CD4-positive, alpha-beta T cell treated with Interleukin-21 for 1 hour (primary cell): ENCODE measurements at places on chromosomes 5 and 9.

DNA sequence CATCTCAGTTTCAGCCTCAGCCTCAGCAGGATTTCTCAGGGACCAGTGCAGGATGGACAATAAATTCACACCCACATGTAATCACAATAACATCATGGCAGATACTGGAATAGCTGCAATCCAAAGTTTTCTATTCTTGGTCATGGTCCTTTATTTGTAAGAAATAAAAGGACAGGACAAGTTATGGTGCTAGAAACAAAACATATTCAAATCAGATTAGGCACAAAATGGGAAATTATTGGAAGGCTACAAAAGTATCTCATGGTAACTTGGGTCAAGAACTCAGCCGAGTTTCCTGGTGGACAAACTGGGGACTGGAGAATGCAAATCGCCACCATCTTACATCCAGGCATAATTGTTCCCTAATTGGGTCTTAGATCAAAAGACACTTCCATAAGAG lies 1768.2 kb upstream of the WWC1 start:
- no peak for DNase-seq

DNA sequence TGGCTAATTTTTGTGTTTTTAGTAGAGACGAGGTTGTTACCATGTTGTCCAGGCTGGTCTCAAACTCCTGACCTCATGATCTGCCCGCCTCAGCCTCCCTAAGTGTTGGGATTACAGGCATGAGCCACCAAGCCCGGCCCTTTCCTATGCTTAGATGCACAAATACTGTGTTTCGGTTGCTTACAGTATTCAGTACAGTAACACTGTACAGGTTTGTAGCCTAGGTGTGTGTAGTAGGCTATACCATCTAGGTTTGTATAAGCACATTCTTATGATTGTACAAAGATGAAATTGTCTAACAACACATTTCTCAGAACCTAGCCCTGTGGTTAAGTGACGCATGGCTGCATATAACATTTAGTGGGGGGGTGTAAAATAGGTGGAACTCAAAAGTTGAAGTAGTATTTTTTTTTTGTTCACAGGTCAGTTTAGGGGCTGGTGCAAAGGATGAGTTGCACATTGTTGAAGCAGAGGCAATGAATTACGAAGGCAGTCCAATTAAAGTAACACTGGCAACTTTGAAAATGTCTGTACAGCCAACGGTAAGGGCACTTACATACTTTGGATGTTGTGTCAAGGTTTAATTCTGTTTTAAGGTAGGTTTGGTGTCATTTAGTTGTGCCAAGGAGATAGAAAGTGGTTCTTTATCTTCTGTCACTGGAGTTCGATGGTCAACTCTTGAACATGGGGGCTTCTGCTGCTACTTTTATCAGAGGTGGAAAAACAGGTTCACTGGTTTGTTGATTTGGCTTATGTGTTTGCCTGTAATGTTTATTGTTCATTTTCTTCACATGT lies 3.4 kb downstream of the NPM1 start:
- DNase-seq: peak; percentile 43

DNA sequence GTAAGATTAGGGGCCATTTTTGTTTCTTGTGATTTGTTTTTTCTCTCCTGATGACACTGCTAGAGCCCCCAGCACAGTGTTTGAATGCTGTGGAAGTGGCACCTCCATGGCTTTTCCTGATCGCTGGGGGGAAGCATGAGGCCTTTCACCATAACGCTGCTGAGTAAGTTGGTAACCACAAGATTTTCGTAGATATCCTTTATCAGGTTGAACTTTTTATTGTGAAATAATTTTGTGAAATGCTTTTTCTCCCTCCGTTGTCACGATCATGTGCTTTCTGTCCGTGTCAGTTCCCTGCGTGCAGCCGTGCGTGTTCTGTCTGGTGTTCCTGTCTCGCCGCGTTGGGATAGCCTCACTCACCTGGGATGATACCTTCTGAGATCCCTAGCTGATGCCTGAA lies 59.4 kb downstream of the EHMT1 start:
- DNase-seq: no peak

- DNase-seq: no peak
Observed at GRCh38 chr5:103476811-103477210, 85.8 kb downstream of the NUDT12 start.

DNA sequence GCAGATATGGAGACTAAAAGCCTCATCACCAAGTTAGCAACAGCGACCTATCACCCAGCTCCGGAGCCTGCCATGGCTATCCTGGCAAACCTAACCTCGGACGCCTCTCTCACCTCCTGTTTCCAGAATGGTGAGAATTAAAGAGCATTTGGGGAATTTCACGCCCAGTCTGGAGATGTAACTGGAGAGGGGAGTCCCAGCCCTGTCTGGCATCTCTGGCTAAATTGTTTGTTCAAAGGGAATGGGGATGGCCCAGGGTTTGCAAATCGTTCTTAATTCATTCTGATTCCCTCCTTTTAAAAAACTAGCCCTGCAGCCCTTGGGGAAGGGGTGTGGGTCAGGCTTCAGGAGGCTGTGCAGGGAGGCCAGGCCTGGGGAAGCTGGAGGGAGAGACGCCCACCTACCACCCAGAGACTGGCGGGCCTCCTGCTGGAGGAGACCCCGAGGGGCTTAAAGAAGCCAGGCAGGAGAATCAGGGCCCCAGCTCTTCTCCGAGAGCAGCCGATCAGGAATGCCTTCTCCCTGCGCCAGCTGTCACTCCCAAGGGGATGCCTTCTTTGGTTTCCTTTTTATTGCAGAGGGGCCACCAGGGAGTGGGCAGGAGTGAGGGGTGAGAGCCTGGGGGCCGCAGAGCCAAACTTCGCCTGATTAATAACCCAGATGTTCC lies 964 bp upstream of the COL5A1 start:
- DNase-seq: no peak

DNA sequence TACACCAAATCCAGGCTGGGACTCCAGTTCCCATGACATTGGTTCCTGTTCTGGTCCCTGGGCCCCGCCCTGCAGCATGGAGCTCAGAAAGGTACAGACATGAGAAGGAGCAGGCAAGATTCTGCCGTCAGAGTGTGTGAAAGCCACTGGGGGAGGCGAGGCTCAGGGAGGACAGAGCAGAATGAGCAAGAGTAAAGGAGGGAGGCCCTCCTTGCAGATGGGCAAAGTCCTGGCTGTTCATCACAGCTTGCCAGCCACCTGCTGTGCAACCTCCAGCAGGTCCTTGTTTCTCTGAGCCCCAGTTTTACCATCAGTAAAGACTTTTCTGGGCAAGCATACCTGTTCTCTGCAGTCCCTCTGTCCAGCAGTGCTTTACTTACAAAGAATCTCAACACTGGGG lies 73.3 kb downstream of the HRH2 start:
- no peak for DNase-seq

DNA sequence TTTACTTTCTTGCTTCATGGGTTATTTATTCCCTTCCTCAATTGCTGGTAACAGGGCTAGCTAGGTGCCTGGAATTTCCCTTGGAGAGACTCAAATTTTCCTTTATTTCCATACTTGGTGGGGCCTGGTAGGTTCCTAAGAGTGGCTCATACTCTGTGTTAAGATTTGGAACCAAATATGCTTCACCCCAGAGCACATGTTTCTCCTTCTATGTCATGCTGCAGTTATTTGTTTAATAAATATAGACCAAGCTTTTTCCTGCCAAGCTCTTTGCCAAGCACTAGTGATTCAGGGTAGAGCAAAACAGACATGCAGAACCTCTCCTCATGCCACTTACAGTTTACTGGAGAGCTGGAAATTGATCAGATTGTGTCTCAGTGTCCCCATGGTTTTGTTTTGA lies 290.3 kb upstream of the SGCD start:
- DNase-seq: no peak

DNA sequence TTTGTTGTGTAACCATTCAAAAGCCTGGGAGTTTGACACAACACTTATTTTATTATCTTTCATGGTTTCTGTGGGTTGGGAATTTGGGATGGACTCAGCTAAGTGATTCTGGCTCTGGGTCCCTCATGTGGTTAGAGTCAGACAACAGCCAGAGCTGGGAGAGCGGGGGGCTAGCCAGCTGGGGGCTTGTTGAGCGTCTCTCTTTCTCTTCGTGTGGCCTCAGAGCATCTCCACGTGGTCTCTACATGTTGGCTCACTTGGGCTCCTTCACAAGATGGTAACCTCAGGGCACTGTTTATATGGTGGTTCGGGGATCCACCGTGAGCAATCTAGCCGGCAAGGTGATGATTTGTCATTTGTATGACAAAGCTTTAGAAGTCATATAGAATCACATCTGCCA lies 73.6 kb downstream of the FSTL4 start:
- no peak for DNase-seq

GRCh38 chr9:35072461-35073278 lies at the start of gene VCP:
TSS of gene VCP (minus strand) at chr9:35072625. CDS start at chr9:35072353, 272 bp downstream.
- peak; percentile 99 for DNase-seq

DNA sequence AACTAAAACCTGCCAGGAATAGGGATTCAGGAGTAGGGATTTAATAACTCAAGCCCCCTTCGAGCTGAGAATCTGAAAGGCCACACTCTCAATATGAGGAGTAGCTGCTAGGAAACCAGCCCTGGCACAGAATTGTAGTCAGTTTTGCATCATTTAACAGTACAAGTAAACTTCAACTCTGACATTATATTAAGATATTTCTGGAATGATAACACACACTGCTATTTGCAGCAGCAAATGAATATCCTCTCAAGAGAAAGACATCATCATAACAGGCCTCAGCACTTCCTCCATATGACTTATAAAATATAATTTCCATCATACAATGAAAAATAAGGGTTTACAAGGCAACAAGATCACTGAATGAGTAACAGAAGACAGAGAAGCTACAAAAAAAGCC lies 138.2 kb upstream of the RFX3 start:
- no peak for DNase-seq
